ENCODE measurements at places on chromosomes 7 and 10.

DNA sequence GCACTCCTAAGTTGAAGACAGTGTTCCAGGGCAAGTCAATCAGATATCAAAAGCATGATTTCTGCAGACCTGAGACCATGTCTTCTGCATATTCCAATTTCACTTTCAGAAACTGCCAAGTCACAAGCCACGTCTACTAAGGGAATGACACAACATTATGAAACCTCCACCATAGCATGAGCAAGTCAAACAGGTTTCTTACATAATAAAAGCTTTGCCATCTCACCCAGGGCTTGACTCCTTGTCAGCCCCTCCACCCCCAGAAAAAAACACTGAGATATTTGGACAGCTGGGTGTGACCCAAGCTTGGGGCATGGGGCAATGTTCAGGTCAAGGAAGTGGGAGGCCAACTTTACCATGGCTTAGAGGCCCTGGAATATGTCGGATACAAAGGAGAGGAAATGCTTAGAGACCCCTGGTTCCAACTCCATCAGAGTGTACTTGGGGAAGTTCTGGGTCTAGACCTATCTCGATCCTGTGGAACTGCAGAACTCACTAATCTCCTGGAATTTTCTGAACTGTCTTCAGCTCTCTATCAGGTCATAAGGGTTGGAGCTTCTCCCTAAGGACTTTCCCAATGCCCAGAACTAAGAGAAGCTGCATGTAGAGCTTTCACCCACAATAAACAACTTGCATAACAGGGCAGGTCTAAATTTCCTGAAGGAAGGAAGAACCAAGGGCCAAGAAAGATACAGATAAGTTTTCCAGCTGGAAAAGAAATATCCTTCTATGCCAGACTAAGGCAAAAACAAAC, 80.6 kb upstream of the NAMPT start:
- DNase-seq, result peak; percentile 53

DNA sequence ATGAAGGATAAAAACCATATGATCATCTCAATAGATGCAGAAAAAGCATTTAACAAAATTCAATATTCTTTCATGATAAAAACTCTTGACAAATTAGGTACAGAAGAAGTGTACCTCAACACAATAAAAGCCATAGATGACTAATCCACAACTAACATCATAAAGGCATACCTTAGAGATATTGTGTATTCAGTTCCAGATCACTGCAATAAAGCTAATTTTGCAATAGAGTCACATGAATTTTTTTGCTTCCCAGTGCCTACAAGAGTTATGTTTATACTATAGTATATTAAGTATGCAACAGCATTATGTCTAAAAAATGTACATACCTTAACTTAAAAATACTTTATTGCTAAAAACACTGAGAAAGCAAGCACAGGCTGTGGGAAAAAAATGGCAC, 18.9 kb upstream of the RNF32 start:
- no peak for DNase-seq

DNA sequence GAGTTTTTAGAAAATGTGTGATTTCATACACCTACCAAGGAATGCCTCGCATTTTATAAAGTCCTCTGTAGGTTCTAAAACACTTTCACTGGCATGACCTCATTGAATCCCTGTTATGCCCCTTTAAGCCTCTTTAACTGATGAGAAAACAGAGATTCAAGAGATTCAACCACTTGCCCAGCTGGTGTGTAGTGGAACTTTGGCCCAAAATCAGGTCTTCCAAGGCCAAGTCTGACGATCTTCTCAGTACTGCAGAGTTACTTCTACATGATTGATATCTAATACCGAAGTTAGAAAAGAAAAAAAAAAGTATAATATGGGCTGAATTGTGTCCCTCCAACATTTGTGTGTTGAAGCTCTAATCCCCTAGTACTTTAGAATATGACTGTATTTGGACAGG, 202.0 kb downstream of the WDR11 start:
- no peak for DNase-seq

- DNase-seq, result peak; percentile 33
These were observed 165.2 kb downstream of the AMPH start for GRCh38 chr7:38465956-38466355.

DNA sequence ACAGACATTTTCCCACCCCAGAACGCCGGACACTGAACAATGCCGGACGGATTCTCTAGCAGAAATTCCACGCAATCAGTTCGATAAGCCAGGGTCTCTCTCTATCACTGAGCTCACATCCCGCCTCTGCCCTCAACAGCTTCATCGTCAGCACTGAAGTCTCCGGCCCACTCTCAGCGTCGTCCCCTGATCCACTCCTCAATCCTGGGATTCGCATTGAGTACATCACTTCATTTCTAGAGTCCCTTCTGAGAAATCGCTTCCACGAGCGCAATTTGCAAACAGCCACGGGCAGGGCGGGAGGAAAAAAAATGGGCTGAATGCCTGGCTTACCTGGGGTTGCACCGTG, 365 bp downstream of the YME1L1 start:
- no peak for DNase-seq

DNA sequence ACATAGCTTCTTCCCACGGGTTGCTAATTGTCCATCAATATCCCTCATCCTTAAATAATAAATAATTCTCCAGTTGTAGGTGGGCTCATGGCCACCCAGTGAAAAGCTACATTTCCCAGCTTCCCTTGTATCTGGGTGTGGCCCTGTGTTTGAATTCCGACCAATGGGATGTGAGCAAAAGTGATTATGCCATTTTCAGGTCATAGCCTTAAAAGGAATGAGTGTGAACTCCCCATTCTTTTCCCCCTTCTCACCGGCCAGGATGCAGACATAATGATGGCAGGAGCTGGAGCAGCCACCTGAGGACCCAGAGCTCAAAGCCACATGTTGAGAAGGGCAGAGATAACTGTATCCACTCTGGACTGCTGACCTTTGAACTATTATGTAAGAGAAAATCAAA, 30.3 kb upstream of the CALU start:
- no peak for DNase-seq

GRCh38 chr10:127012071-127012768, 107.0 kb downstream of the DOCK1 start:
- no peak for DNase-seq

- no peak for DNase-seq
These were observed 138.4 kb downstream of the ST7 start for GRCh38 chr7:117091721-117092120.

DNA sequence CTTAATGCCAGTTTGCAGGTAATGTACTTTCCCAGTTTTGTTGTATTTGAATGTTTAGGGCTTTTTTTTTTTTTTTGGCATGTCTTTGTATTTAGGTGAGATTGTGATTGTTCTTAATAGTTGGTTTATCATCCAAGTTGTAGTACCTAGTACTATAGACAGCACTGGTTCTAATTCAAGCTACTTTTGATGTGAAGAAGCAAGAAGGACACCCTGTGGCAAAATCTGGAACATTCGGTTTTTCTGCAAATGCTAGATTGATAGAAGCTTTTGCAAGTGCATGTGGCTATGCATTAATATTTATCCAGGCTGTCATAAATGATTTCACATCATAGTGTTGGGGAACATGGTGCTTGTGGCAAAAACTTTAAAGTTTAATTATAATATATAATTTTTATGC, 248.9 kb downstream of the FOXP2 start:
- peak; percentile 58 for DNase-seq

GRCh38 chr7:20541608-20542349, 73.7 kb upstream of the ABCB5 start:
- DNase-seq, result peak; percentile 7

DNA sequence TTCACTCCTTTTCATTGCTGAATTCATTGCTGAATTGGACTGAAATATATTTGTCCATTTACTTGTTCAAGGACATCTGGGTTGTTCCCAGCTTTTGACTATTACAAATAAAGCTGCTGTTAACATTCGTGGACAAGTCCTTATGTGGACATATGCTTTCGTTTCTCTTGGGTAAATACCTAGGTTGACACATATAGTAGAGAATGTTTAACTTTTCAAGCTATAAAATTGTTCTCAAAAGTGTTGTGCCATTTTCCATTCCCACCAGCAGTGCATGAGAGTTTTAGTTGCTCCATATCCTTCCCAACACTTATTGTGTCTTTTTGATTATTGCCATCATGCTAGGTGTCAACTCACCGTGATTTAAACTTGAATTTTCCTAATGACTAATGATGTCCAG, 17.5 kb upstream of the CPVL start:
- no peak for DNase-seq

DNA sequence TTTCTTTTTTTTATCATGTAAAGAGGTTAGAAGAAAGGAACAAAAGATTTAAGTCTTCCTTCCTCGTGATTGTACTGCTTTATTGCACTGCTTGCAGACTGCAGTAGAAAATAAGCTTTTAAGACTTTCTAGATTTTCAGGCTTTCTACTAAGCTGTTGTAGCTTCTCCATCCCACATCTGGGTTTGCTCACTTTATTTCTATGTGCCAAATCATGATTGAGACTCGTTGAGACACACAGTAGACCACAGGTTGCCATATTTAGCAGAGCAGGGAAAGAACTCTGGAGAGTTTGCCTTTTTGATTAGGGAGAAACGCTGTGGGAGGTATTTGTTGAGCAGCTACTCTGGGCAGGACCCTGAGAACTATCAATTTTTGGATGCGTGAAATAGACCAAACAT, 89.2 kb upstream of the BTBD16 start:
- no peak for DNase-seq

DNA sequence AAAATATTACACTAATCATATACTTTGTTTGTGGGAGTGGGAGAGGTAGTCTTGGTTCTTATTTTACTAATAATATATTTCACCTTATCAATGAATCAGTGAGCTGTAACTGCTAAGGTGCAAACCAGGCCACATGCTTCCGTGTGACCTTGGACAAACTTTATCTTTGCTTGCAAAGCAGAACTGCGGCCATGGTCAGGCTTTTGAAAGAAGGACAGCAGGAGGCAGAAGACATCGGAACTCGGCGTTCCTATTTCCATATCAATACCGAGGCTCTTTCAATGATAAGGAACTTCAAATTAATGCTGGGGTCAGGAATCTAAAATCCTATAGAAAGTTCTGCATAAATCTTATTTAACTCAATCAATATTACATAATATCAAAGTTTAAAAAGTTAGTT, 491.9 kb upstream of the PFKP start:
- no peak for DNase-seq

GRCh38 chr10:33453081-33454025, 118.9 kb upstream of the NRP1 start:
- DNase-seq, result no peak

- DNase-seq, result no peak
These were observed 132.2 kb downstream of the USP6NL start for GRCh38 chr10:11479300-11479699.

- DNase-seq, result no peak
These were observed 316 bp downstream of the RBM48 start for GRCh38 chr7:92528958-92529264.

- DNase-seq, result peak; percentile 64
These were observed 18.3 kb downstream of the KLLN start for GRCh38 chr10:87844837-87845623.

- peak; percentile 79 for DNase-seq
These were observed 3.7 kb downstream of the ELOVL3 start for GRCh38 chr10:102229810-102230263.

DNA sequence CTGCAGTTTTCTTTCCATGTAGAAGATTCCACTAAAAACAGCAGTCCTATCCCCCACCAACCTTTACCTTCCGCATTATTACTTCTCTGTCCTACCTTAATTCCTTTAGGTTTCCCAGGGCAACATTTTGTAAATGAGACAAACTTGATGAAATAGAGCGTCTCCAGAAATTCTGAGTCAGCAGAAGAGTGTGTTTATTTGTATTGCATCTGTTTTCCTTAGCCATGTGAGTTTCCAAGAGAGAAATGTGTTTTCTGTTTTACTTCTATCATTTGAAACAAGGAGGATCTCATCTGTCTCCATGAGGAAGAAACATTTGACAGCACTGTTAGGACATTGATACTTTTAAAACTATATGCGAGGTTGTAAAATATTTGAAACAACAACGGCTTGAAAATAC, 244.2 kb upstream of the PLXDC2 start:
- DNase-seq, result no peak

- DNase-seq, result no peak
These were observed 63.1 kb upstream of the ICA1 start for GRCh38 chr7:8325067-8325466.

DNA sequence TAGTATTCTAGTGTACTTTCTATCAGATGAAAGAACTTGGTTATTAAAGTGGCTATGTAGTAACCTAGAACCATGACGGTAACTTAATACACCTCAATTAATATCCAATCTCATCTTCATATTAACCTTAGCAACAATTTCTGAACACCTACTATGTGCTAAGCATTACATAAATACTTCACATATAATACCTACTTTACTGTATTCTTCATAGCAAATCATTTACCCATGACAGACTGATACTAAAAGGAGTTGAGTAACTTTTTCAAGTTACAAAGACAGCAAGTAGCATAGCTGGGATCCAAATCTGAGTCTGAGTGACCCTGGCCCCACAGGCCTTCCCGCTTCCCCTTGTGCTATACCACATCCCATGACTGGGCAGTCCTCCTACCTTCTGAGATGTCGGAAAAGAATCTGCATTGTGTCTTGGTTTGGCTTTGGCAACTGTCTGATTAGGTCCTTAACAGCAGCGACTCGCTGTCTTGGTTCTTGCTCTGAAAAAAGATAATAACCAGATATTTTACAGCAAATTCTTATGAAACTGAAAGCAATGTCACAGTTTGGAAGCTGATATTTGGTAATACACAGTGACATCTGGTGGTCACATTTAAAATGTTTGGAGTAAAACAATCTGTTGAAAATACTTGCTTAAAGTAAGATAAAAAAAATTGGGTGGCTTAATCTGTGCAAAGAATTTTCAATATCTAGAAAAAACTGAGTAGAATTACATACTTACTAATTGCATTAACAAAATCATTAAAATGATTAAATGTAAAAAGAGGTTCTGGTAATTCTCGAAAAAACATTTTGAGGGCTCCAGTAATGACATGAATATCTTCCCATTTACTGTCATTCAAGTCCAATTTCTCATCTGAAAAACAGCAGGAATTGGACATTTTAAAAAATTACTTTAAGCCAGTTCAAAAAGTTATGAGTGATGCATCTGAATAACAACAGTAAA, 120.1 kb downstream of the ARHGAP12 start:
- peak; percentile 89 for DNase-seq

All from fibroblast of pulmonary artery (primary cell).